Nephron progenitor cell (in vitro differentiated cells): ENCODE measurements at places on chromosomes 1 and 21.

DNA sequence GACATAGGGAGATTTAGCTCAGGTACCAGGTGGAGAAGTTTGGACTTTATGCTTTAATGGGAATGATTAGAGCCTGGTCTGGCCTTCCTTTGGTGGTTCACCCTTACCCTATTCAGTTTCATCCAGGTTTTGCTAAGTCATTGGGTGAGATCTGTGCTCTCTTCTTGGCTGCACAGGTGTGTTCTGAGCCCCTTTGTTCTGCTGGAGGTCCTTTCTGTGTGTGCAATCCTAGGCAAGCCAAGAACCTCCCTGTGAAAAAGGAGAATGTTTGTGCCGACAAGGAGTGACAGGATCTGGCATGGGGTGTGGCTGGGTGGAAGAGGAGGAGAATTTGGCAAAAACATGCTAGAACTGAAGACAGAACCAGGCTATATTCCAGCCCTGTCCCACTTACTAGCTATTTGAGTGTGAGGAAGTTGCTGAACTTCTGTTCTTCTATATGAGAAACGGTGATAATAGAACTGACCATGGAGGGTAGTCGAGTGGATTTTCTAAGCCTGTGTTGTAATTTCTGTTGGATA is 4.6 kb downstream of the GSTM5 start:
- DNase-seq: no peak

DNA sequence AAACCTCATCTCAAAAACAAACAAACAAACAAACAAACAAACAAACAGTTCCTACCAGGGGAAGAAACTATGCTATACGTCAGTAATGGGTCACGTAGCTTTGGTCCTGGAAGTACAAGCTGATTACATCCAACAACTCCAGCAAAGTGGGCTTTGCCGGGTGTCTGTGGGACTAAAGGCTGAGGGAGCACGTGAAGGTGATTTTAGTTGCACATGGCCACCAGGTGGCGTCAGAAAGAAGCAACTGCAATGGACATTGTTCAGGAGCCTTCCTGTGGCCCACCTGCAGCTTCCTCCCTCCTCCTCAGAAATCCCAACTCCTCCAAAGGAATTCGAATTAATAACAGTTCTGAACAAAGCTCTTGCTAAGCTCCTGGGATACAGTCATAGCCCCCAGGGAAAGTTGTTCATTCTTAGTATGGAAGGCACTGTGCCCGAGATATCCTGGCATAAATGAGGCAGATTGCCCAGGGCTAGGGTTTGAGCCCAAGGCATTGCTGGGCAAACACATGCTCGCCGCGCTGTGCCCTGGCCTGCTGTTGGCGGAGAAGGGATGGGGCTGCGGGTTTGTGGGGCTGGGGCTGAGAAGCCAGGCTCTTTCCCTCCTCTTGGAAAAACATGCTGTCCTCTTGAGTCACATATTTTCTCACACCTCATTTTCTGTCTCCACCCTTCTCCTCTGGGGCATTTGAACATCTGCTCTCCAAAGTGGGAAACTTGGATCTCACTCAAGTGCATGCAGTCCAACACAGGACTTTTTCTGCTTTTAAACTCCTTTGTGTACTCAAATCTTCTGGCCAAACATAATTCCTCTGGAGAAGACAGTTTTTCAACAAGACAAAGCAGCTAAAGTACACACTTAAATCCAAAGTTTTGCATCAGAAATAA is 28.6 kb downstream of the AKNAD1 start:
- peak; percentile 82 for DNase-seq

DNA sequence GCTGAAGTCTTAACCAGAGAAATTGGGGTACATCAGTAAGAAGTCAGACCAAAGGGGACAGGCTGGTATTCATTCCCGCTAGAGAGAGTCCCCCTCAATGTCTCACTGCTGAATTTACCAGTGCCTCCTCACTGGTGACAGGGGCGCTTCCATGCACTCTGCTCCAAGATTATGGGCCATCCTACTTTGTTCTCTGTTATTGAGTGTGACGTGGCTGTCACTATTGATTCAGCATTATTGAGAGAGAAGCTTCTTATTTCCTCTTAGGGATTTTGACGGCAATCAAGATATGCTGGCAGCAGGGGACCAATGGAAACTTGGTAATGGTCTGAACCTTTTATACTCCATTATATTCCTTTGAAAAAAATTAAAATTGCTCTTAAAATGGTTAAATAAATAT is 118.6 kb downstream of the SYF2 start:
- DNase-seq: no peak

DNA sequence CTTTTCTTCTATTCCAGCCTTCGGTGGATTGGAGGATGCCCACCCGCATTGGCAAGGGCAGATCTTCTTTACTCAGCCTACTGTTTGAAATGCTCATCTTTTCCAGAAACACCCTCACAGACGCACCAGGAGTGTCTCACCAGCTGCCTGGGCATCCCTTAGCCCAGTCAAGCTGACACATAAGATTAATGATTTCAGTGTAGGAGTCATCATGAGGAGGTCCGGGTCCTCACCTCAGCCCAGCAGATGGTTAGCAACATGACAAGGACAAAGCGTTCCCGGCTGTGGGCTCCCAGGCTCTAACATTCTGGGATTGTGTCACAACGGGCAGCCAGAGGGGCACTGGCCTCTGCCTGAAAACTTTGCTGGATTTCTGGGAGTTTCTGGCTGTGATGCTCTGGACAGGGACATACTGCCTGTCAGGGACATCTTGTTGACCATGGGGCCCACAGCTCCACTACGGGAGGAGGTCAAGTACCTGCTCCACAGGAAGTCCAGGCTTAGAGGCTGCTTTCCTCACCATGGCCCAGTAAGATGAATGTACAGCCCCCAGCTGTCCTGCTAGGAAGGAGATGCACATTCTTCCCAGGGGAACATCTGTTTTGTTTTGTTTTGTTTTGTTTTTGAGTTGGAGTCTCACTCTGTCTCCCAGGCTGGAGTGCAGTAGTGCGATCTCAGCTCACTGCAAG is 204.0 kb upstream of the COA6 start:
- no peak for DNase-seq

- no peak for DNase-seq
Observed at GRCh38 chr1:8712413-8713231, 104.8 kb downstream of the RERE start.

- DNase-seq: no peak
Observed at GRCh38 chr1:51422367-51423072, 92.2 kb upstream of the TTC39A start.

DNA sequence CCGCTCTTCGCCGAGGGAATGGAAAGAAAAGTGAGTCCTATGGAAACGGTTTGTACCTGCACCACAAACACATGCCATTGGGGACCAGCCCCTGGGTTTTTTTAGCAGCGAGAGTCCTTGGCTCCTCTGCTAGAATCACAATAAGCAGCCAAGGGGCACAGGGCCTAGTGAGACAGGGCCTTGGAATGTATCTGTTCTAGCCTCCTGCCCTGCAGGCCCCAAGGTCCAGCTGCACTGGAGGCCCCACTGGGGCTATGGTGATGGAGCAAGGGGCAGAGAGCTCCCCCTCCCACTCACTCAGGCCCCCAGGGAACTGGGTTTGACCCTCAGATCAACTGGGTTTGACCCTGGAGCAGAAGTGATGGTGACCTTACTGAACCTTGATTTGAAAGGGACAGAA is 14.4 kb downstream of the SHISA4 start:
- DNase-seq: no peak

GRCh38 chr1:145918992-145919939 is 749 bp upstream of the PEX11B start:
- peak; percentile 51 for DNase-seq
